GF-D8 (cell line): ENCODE measurements at places on chromosomes 12 and 14.

- no peak for DNase-seq
These were observed 38.2 kb downstream of the BAZ2A start for GRCh38 chr12:56591961-56592360.

- DNase-seq = peak; percentile 1
These were observed 13.0 kb downstream of the ZBTB39 start for GRCh38 chr12:56993346-56993745.

DNA sequence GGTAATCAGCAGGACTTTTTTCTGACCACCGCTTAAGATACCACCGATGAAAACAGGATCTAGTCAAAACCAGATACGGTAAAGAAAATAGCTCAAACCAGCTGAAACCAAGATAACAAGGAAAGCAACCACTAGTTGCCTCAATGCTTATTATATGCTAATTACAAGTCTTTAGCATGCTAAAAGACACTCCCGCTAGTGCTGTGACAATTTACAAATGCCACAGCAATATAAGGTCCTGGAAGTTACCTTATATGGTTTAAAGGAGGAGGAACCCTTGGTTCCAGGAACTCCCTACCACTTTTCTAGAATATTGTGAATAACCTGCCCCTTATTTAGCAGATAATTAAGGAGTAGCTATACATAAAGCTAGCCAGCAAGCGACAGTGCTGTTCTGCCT, 976.4 kb upstream of the SEL1L start:
- DNase-seq = no peak

DNA sequence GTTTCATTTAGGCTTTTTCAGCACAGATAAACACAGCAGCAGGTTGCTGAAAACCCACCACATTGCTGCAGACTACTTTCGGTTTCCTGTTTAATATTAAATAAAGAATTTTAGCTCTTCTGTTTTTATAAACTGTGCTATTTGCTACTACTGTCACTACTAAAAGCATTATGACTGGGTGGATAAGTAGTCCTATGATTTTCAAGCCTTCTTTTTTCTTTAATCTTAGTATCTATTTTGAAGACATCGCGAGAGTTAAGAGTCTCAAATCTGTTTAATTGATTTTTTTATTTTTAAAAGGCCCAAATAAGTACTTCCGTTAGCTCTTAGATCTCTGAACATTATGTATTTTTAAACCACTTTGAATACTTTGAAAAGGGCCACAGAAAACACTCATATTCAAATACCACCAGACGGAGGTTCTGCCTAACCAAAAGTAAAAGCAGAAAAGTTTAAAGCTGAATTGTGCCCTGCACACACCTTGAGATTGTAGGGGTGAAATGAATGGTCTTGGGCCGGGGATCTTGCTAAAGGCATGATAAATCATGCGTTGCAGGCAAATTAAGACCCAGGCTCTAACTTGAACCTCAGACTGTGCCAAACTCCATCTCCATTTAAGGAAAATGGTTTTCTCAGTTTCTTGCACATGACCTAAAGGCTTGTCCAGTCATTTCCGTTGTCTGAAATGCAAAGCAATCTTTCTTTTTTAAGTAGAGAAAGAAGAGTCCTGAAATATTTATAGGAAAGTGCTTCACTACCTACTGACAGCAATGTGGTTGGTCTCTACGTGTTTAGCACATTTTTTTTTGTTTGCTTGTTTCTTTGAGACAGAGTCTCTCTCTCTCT, 13.6 kb upstream of the FOXN3 start:
- no peak for DNase-seq

DNA sequence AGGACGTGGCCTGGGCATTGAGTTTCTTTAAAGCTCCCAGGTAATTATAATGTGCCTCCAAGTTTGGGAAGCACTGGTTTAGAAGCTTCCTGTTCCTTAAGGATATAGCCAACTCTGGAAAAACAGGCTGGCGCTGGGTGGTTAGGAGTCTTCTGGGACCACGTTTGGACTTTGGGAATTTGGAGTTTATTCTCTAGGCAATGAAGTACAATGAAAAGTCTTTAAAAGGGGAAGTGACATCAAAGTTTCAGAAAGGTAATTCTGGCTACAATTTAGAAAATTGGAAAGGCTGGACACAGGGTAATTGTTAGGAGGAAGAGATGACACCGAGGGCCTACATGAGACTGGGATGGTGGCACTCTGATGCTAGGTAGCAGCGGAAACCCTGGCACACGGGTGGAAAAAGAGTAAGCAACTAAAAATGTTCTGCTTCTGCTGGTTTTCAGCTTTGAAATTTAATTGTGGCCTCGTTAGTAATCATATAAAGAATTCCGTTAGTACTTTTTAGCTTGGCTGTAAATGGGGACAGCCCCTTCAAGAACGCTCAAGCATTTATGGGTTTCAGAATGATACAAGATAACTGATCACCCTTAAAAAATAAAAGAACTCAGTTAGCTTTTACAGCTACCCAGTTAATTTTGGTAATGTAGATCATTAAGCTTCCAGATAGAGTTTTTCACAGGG, 12.7 kb upstream of the DCP1B start:
- no peak for DNase-seq

DNA sequence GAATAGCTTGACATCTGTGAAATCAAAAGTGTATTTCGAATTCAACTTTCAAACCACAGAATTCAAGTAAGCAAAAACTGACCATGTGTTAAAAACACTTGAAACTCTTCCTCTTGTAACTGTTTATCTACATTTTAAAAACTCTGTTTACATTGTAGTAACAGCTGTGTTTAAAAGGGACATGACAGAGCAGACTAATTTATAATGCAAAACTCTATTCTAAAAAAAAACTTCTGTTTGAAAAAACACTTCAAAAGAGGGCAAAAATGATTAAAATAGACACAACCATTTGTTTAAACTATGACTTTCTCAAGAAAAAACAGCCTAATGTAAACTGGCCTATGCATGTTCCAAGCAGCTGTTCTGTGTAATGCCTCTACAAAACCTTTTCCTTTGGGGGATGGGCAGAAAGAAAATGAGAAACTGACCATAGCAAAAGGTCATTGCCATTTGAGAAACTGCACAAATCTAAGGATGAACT, 149.1 kb upstream of the HMGA2 start:
- DNase-seq = no peak

- peak; percentile 71 for DNase-seq
These were observed 8.0 kb downstream of the SCNN1A start for GRCh38 chr12:6367065-6367968.

DNA sequence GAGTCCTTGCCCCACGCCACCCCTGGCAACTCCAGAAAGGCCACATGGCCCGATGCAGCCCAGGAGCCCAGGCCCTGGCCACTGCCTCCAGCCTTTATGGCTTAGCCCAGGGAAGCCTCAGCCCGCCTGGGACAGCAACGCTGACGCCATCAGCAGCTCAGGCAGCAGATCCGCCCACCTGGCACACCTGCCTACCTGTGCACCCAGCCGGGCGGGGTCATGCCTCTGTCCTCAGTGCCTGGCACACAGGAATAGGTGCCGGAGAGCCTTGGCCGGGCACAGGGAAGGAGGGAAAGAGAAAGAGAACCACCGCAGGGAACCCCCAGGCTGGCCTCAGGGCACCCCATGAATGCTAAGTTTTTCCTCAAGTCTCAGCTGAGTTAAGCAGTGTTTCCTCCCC, 21.1 kb downstream of the BEGAIN start:
- DNase-seq = no peak

DNA sequence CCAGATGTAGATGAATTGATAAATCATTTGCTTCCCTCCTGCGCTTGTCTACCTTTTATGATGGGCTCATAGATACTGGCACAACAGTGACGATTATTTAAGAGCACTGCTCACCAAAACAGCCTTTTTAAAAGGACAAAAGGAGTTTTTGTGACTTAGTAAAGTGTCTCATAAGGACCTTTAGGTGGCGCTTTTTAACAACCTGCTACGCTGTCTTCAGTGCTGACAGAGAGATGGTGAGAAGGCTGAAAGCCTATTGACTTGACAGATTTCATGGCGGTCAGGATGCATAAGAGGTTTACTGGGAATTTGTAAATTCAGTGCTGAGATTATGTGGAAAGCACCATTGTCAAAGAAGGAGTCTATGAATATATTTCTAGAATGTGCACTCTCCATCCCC, 87.6 kb downstream of the SLC15A5 start:
- no peak for DNase-seq

- no peak for DNase-seq
These were observed 128.8 kb downstream of the LMNTD1 start for GRCh38 chr12:25424211-25424731.
